Activated CD4-positive, alpha-beta T cell treated with anti-CD3 and anti-CD28 coated beads, Interleukin-2, Interleukin-4, amounts not matched to agents 100 ng/mL and 50 ng/mL, durations not matched to agents 16 hours and 8 hours (primary cell): ENCODE measurements at places on chromosomes 5 and 9.

GRCh38 chr5:15595929-15596328 lies 95.9 kb downstream of the FBXL7 start:
- no peak for DNase-seq

DNA sequence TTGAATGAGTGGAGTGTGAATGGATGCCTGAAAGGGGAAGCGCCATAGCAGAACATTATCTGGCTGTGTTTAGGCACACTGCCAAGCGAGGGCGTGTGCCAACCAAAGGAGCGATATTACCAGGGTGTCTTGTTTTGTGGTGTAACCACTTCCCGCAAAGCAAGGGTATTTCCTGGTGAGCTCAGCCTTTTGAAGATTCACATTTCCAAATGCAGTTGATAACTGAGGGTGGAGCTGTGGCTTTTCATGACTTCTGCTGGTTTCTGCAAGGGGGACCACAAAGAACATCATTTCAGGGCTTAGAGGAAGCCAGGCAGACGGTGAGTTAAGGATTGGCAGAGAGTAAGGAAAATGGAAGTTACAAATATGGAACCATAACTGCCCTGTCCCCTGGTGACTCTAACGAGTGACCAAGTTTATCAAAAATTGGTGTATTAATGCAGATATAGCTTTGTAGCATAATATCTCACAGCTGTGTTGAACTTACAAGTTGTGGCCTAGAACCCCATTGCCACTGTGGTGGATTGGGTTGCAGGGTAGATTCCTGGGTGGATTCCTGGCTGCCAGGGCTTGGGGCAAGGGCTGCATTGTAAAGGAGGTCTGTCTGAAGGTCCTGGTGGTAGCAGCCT lies 71.4 kb downstream of the RALGPS1 start:
- DNase-seq, result peak; percentile 96

- no peak for DNase-seq
Observed at GRCh38 chr5:90844931-90845330, 286.3 kb downstream of the ADGRV1 start.

- peak; percentile 76 for DNase-seq
Observed at GRCh38 chr9:31542384-31543055, 841.9 kb upstream of the ACO1 start.

DNA sequence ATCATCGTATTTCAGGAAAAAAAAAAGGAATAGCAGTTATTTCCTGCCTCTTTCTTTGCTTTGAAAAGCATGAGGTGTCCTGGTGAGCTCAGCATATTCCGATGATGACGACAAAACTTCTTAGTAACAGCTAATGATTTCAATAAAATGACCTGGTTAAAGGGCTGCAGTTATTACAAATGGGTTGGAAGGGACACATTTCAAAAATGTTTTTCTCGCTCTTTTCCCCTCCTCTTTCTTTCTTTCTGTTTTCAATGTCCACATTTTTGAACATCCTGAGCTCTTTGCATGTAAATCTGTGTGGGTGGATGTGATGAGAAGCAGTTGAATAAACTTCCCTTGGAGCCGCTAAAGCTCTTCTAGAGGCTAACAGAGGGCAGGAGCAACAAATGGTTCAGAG lies 186.8 kb upstream of the SLC27A6 start:
- no peak for DNase-seq

- DNase-seq, result no peak
Observed at GRCh38 chr5:155263381-155263780, 249.8 kb downstream of the KIF4B start.
